ENCODE measurements at places on chromosomes 3 and 15.

DNA sequence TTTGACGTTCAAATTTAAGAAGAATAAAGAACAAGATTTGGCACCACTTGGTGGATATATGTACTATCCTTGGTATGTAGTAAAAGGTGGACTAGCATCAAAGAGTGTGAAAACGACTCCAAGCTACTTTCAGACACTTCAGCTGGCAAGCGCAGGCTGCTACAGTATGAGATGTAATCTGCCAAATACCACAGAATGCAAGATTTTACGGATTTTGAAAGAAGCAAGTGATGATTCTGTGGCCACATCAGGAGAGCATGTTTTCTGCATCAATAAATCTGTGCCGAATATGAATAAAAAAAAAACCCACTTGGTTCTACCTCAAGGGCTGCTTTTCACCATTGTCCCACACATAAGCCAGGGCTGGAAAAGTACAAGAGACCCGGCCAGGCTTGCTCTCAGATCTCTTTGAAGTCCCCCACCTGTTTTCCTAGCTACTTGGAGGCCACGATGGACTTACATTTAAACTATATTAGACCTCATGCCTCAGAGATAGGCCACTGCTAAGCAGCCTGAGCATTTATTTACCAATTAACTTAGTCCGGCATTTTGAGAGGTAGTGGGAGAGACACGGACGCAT is 37.4 kb downstream of the MYO1E start:
- DNase-seq = no peak

- DNase-seq = peak; percentile 34
These were observed 700 bp upstream of the BLM start for GRCh38 chr15:90716317-90716975.

- peak; percentile 55 for DNase-seq
These were observed 87.2 kb downstream of the TGFBR2 start for GRCh38 chr3:30693470-30694120.

DNA sequence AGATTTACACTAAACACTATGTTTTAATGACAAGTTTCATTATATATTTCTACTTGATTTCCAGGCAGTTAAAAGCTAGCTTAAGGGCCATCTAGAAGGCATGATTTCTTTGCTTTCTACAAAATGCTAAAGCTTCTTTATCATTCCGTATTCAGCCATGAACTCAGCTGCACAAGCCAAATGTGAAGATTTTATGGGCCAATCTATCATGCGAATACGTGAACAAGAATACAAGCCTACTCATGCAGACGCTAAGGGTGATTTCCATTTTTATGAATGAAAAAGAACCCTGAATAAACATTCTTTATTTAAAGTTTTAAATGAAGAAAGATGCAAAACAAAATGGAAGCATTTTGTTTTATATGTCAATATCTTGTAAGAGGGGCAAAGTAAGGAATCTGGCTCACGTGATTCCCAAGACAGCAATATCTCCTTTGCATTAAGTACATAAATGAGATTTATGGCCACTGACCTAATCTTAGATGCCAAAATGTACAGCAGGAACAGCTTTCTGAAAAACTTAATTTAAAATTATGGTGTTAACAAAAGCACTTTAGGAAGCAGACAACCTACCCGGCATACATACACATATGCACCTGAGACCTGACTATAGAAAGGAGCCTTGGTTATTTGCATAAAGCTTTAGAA is 215.8 kb downstream of the DPH6 start:
- DNase-seq = no peak

DNA sequence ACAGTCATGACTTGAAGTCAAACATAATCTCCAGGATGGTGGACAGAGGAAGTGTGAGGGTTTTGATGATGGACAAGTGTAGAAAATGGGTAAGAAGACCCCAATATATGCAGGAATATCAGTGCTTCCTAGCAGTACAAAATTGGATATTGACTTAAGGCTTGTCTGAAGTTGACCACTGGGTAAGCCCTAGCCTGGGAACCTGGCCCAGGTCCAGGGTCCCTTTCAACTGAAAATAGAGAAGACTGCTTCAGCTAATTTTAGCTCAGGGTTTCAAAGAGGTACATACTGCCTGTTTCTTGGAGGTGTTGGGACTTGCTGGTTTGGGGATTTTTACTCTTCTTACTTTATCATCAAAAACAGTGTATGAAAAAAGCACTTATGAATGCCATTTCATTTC is 4.7 kb downstream of the NR1D2 start:
- no peak for DNase-seq

DNA sequence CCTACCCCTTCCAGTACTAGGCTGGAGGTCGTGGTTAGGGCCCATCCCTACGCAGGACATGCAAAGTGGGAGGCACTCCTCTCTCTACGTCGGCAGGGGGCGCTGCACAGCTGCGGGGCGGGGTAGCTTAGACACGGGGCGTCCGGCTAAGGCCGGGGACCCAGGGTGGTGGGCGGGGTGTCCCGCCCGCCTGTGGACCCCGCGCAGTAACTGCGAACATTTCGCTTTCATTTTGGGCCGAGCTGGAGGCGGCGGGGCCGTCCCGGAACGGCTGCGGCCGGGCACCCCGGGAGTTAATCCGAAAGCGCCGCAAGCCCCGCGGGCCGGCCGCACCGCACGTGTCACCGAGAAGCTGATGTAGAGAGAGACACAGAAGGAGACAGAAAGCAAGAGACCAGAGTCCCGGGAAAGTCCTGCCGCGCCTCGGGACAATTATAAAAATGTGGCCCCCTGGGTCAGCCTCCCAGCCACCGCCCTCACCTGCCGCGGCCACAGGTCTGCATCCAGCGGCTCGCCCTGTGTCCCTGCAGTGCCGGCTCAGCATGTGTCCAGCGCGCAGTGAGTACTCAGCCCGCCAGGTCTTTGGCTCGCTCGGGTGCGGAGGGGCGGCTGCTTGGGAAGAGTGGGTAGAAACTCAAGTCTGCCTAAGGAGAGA is at the start of gene IL12A:
Gene IL12A, plus strand, starts transcription at position 219 of the 655 bp plus-strand sequence.
- DNase-seq = peak; percentile 83

DNA sequence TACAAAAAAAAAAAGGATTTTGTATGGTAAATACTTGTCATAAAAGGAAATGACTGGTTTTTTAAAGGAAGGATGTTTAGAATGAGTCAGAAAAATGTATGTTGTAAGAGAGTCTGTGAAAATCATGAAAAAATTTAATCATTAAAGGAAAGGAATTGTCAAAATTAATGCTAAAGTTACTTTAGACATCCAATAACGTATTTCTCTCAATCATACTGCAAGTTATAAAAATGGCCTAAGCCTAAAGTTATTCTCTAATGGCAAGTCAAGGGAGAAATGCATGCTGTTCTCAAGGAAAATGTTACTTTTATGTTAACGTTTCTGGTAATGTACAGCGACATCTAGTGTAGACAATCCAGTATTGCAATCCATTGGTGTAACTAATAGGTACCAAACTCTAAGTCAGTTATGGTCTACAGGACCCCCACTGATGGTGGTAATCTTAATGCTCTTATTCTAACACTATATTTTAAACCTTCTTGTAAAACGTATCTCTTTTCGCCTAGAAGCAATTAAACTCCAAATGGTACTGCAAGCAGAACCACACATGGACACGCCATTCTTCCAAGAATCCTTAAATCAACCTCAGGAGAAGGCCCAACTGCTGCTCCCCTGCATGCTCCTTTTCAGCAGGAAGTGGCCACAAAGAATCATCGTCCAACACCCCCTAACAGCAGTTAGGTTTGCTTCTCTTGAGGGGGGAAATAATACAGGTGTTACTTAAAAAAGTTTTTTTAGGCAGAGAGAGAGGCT is 35.2 kb downstream of the NCEH1 start:
- no peak for DNase-seq
